ENCODE measurements at places on chromosomes 7 and 10. TPM values are rescaled to one million over a fixed set of nuclear protein-coding genes. Genes with fewer than 3 reads are reported as not detected.

The TMEM225B gene
- 0.41 TPM for total RNA-seq

The GLI3 gene
- total RNA-seq, result 17.2 TPM

The FAM237B gene
- not detected for total RNA-seq

GRCh38 chr10:105973360-105973759 is 1191.1 kb downstream of the SORCS1 start:
- H3K27me3 ChIP-seq, result no peaks in the 10 kb centered on the region
- DNase-seq, result no peak
- no peaks in the 10 kb centered on the region for H3K4me1 ChIP-seq

DNA sequence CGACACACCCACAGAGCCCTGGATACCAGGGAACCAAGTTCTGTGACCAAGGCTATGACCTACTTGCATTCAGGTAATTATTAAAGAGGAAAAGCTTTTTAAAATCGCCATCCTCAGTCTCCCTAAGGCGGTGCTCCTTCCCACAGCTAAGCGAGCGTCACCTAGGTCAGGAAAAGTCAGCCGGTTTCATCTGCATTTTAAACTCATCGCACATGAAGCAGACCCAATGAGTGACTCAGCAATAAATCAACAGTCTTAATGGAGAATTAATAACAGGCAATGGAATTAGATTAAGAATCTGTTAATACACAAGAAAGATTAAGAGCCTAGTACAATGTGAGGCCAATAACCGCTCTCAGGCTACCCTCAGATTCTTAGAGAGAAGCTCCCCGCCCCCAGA is 59.2 kb downstream of the HSPA12A start:
- DNase-seq, result no peak
- no peaks in the 10 kb centered on the region for H3K27me3 ChIP-seq

DNA sequence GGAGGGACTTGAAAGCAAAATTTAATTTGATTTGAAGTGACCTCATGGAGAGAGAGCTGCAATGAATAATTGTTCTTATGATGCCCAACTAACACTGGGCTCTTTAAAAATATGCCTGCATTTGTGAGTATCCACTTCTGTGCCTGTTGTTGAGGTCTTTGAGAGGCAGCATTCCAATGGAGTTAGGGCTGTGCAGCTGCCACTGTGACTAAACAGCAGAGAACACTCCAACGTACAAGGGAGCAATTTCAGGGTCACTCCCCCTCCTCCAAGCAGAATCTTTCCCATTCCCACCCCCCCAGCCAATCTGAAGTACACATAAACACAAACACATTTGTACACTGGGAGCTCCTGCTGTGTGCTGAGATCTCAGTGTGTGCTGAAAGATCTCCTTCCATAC is 28.0 kb upstream of the GSAP start:
- no peak overlapping the region for H3K27ac ChIP-seq
- no peaks in the 10 kb centered on the region for H3K36me3 ChIP-seq
- DNase-seq, result no peak
- H3K4me3 ChIP-seq, result no peak overlapping the region
- H3K27me3 ChIP-seq, result no peaks in the 10 kb centered on the region

GRCh38 chr7:44158096-44158872 is 17.2 kb upstream of the MYL7 start:
- H3K4me1 ChIP-seq, result no peaks in the 10 kb centered on the region
- H3K27ac ChIP-seq, result no peak overlapping the region
- H3K4me3 ChIP-seq, result no peak overlapping the region
- no peak for DNase-seq
